Endothelial cell (in vitro differentiated cells): ENCODE measurements at places on chromosomes 1 and 21.
A peak's percentile ranks its signal among the peaks of the same experiment; 100 is the strongest.

DNA sequence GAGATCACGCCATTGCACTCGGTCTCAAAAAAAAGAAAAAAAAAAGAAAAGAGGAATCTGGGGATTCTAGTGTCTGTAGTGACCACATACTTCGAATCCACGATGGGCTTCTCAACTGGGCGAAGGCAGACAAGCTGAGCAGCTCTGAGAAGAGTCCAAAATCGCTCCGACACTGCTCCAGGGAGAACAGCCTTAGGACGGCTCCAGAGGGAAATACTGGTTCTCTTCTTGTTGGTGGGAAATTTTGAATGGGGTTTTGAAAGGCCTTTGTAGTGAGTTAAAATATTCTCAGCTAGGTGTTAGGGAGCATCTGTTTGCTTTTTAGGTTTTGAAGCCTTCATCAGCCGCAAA is 18.3 kb upstream of the HJV start:
- no peak for DNase-seq

DNA sequence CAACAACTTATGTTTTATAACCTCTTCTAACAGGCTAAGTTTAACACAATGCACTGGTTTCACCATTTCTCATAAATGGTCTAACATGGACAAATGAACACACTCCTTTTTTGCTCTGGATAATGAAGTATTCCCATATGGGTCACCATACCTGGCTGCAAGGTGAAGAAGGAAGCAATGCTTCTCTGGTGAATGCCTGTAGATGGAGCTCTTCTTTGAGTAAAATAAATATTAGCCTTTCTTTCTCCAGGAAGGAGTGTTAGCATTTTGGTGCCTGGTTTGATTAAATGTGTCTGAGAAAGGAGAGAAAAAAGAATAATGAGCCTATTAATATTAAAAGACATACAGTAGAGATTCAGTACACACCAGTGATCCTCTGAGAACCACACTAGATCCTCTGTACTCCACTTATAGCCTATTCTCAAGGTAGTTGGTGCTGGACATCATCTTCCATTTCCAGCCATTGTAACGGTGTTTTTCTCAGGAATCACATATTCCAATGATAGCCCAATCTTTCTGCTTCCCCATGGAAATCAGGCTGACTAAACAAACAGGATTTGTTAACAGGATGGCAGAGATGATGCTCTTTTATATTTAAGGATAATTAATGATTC is 17.6 kb downstream of the MTFR1L start:
- DNase-seq, result no peak

- no peak for DNase-seq
These were observed 235.3 kb upstream of the PLXNA2 start for GRCh38 chr1:208479435-208479834.

DNA sequence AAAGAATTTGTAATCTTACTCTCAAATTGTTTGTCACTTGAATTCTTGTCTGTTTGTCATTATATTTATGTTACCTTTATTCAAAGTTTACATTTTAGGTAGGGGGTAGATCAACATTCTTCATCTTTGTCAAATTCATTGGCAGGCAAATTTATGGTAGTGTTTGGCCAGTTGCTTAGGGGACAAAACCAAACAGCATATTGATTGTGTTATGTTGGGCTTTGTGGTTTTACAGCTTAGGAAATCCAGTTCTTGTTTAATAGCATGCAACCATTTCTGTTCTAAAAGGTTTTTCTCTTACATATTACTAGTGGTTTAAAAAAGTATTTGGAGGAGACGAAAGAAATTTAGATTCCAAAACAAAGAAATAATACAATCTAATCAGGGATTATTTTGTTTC is 91.4 kb downstream of the HMCN1 start:
- no peak for DNase-seq

GRCh38 chr1:227795732-227796131 is 19.7 kb upstream of the PRSS38 start:
- no peak for DNase-seq

GRCh38 chr1:35567947-35568558 is 5.1 kb upstream of the TFAP2E start:
- DNase-seq, result no peak

- DNase-seq, result no peak
These were observed 659.7 kb upstream of the NEGR1 start for GRCh38 chr1:72942008-72942407.

- peak; percentile 69 for DNase-seq
These were observed 534 bp downstream of the SLC6A9 start for GRCh38 chr1:44030605-44031251.

DNA sequence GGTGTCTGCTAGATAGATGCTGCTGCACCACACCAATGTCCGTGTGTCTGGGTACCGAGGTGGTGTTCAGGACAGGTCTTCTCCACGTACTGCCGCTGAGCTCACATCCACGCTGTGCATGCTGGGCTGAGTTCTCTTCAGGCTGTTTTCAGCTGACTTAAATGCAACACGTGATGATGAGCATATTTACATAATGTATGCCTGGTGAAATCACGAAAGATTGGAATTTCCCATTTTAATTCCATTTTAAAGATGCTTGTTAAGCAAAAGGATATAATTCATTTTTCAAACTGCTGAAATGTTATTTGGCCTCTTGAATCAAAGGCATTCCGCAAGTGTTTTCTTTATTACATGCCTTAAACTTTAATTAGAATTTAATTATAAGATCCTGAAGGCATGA is 107.9 kb downstream of the FGGY start:
- no peak for DNase-seq

- DNase-seq, result no peak
These were observed 160.0 kb downstream of the SDCCAG8 start for GRCh38 chr1:243415663-243416408.

DNA sequence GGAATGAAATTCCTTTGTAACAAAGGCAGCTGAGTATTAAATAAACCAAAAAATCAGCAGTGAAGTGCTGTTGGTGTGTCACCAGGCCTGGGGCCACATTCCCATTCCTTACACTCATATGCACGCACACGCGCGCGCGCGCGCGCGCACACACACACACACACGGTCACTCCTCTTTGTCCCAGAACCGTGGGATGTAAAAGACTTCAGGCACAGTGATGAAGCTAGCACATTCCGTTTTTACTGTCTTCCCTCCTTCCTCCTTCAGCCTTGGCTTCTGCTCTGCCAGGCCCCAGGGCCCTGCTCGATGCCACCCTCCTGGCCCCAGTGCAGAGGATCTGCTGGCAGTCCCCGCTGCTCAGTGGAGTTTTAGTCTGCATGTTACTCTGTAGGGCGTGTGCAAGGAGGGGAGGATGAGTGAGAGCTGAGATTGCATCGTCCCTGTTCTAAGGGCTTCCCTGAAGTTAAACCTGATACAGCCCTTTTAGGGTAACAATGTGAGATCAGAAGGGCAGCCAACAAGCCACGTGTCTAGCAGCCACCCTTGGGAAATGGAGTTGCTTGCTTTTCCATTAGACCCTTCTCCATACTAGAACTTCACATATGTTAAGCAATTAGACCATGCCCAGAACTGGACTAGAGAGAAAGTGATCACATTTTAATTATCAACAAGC is 71.7 kb upstream of the WDR26 start:
- no peak for DNase-seq

DNA sequence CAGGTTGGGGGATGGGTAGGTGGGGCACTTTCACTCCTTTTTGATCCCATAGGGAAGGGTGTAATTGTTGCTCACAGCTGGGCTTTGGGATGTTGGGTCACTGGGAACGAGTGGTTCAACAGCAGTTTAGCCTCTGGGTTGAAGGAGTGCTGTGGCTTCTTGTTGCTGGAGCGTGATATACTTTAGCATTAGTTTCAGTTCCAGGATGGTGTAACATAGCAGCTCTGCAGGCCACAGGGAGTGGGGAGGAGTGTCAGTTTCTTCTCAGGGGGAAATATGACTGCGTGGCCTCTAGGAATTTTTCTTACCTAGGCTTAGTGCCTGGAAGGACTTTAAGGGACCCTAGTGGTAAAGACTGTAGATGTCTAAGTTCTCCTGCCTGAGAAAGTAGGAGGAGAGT is 1105.3 kb upstream of the TMPRSS15 start:
- DNase-seq, result no peak

GRCh38 chr1:99969260-99969728 is 502 bp upstream of the SLC35A3 start:
- no peak for DNase-seq

DNA sequence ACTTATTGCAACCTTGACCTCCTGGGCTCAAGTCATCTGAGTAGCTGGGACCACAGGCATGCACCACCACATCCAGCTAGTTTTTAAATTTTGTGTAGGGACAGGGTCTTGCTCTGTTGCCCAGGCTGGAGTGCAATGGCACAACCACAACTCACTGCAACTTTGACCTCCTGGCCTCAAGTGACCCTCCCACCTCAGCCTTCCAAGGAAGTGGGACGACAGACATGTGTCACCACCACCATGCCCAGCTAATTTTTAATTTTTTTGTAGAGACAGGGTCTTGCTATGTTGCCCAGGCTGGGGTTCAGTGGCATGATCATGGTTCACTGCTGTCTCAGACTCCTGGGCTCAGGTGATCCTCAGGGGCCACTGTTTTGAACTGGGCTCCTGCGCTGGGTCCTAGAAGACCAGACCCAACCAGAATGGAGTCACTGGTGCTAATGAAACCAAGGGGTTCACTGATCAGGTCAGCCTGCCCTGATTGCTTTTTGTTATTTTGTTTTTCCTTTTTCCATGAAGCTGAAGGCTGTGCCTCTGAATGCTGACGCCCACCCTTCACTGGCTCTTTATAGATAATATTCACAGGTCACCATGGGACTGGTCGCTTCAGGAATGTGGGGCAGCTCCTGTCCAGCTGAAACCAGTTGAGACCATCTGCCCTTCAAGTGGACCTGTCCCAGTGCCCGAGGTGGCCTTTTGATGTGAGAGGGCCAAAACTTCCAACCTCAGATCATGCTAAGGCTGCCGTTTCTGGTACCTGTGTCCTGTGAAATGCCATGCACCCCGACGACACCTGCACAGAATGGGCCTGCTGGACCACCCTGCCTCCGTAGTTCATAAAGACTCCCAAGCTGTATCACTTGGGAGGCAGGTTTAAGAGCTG is 4.9 kb downstream of the TRIM17 start:
- DNase-seq, result no peak

DNA sequence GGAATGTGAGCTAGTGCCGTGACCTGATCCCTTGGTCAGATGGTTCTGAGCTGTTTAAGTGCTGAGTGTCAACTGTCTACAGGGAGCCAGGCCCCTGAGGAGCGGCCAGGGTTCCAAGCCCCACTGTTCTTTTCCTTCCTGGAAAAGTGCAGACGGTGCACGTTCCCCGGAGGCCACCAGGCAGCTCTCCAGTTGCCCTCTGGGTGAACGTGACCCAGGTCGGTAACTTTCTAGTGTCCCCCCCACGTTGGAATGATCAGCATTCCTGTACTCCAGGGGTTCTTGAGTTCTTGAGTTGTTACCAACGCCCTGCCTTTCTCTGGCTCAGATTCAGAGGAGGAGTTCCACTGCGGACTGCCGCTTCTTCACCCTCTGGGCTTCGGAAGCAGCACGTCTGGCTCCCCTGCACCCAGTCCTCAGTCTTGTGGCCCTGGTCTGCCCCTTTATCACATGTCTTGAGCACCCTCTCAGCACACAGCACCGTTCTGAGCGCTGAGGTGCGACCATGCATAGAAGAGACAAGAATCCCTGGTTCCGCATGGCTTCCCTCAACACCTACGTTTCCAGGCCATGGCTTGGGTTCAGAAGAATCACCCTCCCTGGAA is 131.5 kb downstream of the DHRS3 start:
- no peak for DNase-seq

DNA sequence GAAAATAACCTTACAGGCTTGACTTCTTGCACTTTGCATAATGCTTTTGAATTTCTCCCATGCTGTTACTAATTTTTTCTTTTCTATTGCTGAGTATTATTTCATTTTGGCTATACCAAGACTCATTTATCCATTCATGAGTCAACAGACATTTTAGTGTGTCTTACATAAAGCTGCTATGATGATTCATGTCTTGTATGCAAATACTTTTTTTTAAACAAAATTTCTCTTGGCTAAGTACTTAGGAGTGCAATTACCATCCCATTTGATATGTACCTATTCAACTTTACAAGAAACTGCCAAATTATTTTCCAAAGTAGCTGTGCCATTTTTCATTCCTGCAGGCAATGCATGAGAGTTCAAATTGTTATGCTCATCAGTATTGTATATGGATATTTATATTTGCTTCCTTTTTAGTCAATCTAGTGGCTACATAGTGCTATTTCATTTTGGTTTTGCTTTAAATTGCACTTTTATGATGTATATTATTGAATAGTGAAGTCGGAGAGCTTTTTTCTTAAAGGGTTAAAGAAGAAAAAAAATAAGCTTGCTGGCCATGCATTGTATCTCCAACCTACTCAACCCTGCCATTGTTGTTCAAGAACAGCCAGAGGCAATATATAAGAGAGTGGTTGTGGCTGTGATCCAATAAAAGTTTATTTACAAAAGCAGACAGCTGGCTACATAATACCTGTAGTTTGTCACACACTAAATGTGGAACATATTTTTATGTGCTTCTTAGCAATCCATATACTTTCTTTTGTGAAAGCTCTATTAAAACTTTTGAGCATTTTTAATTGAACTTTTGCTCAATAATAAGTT is 862.8 kb downstream of the KCNT2 start:
- DNase-seq, result no peak

- no peak for DNase-seq
These were observed 44.2 kb downstream of the RAB3B start for GRCh38 chr1:51946300-51946699.

DNA sequence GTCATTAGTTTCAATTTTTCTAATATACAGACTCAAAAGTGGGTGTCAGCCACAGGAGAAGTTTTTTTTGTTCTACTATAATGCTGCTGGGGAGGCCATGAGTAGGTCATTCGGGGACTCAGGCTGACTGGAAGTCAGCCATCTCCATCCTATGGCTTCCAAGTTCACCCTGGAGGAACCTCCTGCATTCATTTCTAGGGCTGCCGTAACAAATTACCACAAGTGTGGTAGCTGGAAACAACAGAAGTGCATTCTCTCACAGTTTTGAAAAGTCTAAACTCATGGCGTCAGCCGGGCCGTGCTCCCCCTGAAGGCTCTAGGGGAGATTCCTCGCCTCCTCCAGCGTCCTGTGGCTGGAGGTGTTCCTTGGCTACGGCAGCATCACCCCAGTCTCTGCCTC is 17.7 kb downstream of the AGT start:
- DNase-seq, result no peak

GRCh38 chr1:24351247-24351646 is 32.1 kb downstream of the GRHL3 start:
- no peak for DNase-seq

- peak; percentile 44 for DNase-seq
These were observed 10.3 kb downstream of the CPLANE2 start for GRCh38 chr1:16226490-16227179.

DNA sequence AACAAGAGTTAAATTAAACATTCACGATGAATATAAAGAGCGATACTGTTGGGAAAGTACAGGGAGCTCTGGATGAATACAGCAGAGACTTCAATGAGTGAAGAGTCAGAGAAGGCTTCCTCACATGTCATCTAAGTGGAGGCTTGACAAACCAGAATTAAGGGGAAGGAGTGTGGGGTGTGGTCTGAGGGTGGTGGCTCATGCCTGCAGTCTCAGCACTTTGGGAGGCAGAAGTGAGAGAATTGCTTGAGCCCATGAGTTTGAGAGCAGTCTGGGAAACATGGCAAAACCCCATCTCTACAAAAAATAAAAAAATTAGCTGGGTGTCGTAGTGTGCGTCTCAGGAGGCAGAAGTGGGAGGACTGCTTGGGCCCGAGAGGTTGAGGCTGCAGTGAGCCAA is 8.7 kb downstream of the SDHB start:
- no peak for DNase-seq
